Mesothelial cell of epicardium (in vitro differentiated cells): ENCODE measurements at places on chromosomes 12 and 14.

- DNase-seq, result no peak
Observed at GRCh38 chr12:46043972-46044520, 53.7 kb upstream of the SCAF11 start.

DNA sequence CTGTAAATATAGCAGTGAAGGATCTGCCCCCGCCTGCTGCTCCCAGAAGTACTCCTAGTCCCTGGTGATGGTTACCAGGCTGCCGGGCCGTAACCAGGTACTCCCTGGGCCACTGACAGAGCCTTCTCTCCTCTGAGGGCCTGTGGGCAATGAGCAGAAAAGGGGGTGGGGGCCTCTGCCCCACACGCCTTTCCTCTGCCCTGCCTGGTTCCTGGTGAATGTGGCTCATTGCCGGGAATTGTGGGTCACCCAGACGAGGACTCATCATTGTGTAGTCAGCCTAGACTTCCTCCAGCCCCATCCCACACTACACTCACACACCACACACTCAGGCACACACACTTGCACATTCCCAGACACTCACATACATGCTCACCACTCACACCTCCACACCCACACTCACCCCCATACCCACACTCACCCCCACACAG lies 35.7 kb upstream of the ACTN1 start:
- no peak for DNase-seq

DNA sequence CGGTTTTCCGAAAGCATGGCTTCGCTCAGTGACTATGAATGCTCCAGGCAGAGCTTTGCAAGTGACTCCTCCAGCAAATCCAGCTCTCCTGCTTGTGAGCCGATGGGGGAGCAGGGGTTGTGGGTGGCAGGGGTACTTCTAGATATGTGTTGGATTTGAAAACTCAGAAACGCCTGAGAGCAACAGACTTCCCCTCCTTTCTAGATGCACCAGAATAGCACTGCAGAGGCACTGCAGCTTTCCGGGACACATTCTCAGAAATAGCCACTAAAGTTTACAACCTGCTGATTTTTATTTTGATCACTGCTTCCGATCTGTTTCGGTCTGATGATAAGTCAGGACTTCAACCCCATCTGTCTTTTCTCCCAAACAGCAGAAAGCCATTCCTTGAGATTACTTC lies 8.6 kb downstream of the TCP11L2 start:
- DNase-seq, result no peak

- peak; percentile 40 for DNase-seq
Observed at GRCh38 chr12:115504306-115505290, 772.9 kb downstream of the MED13L start.

DNA sequence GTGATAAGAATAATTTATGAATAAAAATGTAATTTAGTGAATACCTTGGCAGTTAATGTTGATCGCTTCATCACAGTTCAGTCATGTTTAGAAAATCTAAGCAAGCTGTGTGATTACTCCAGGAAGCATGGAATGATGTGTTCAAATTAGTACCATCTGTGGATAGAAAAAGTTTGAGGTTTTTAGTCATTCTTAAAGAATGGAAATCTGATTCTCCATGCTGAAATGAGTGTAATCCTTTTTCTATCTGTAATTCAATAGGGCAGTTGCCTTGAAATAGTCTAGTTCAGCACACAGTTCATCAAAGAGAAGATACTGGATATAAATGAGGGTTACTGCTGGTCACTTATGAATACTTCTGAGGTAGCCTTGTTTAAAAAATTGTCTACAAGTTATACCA lies 127.2 kb upstream of the MYF6 start:
- no peak for DNase-seq

DNA sequence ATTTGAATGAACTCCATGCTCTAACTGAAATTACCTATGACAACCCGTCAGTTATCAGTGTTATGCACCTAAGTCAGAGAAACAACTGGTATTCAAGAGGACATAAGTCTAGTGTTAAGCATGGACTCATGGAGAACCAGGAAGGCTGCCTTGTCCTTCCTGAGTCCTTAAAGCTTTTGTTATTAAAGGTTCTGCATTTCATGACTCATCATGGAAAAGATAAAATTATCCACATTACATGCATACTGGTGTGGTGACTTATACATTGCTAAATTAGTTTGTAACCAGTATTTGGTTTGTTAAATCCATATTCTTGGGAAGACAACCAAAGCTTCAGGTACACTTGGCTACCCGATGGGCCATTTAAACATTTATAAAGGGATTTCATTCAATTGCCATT lies 6.5 kb upstream of the OR4E1 start:
- no peak for DNase-seq

- DNase-seq, result no peak
Observed at GRCh38 chr12:62520361-62520760, 53.7 kb downstream of the MON2 start.

DNA sequence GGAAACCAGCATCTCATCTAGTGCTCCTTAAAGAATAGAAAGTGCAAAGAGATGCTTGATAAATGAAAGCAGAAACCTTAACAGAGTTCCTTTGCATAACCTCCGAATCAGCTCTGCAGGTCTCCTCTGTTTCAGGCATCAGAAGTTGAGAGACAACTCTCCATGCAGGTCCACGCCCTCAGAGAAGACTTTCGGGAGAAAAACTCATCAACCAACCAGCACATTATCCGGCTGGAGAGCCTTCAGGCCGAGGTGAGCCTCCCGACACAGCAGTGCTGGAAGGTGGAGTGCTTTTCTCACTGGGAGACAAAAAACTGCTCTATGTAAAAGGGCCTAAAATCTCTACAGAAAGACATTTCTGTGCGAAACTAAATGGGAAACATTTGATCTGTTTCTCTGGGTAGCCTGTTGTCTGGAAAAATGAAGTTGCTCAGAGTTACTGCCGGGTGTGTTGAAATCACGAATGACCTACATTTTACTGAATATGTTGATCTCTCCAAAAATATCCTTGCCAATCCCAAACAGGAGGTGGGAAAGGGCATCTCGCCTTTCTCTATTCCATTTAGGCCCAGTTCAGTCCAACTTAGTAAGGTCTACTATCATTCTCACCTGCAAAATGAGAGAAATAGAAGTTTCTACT lies 54.9 kb downstream of the RAB35 start:
- no peak for DNase-seq

- peak; percentile 21 for DNase-seq
Observed at GRCh38 chr12:67519484-67520433, 128.8 kb upstream of the DYRK2 start.

DNA sequence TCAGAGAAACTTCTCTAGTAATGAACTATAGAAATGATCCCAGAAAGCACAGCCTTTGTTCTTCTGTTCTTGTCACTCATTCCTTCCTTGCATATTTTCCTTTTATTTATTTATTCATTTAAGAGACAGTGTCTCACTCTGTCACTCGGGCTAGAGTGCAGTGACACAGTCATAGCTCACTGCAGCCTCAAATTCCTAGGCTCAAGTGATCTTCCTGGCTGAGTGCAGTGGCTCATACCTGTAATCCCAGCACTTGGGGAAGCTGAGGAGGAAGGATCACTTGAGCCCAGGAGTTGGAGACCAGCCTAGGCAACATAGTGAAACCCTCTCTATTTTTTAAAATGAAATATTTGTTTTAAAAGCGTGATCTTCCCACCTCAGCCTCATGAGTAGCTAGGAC lies 11.5 kb downstream of the TECPR2 start:
- DNase-seq, result no peak

- DNase-seq, result no peak
Observed at GRCh38 chr14:104826861-104827176, 25.9 kb downstream of the ZBTB42 start.

DNA sequence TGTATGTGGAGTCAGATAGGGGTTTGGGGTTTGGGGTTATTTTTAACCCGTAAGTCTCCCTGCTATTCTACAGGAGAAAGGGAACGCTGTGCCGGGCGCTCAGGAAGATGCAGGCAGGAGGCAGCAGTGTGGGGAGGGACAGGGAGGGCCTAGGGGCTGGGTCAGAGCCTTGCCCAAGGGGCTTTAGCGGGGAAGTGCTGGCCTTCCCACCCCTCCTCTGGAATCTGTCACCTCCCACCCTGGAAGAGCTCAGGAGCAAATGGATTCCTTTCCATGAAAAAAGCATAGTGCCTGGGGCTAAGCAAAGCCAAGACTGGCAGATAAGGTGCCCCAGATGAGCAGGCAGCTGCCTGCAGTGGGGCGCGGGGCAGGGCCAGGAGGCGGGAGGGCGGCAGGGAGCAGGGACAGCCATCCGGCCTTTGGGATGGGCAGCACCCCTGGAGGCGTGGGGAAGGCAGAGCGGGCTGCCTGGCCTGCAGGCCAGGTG lies 7.3 kb upstream of the INF2 start:
- DNase-seq, result no peak

GRCh38 chr14:31159682-31160296 lies 47.8 kb downstream of the HECTD1 start:
- DNase-seq, result no peak

- no peak for DNase-seq
Observed at GRCh38 chr14:104632781-104633180, 28.2 kb upstream of the TMEM179 start.

DNA sequence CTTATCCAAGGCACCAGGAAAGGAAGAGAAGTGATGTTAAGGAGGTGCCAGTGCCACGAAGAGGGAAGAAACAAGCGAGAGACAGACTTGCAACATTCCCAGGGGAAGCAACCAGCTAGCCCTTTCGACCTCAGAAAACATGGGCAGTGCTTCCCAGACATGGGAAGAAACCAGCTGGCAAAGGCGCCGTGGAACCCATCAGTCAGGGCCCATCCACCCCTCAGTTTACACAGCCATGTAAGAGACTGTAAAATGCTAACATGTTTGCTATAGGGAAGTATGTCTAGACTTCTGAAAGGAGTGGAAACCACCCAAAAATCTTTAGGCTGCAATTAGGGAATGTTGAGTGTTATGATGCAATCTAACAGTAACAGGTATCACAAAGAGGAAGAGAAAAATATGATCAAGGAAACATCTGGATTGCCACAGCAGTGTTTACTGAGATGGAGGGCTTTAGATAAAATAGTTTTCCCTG lies 26.3 kb downstream of the ANAPC5 start:
- no peak for DNase-seq

DNA sequence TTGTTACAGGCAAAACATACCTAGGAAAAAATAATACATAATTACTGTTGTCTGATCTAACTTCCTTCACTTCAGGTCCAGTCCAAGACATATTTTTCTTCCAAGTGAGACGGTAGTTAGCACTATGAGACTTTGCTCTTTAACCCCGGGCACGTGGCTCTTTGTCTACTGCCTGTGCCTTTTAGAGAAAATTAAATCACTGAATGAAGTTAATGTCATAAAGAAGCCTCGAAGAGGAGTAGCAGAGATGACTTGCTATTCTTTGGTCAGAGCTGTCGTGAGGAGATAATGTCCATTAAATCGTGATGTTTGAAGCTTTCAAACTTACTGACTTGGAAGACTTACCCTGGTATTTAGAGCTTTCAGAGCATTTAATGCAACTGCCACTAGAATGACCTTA lies 8.7 kb downstream of the TESPA1 start:
- no peak for DNase-seq

DNA sequence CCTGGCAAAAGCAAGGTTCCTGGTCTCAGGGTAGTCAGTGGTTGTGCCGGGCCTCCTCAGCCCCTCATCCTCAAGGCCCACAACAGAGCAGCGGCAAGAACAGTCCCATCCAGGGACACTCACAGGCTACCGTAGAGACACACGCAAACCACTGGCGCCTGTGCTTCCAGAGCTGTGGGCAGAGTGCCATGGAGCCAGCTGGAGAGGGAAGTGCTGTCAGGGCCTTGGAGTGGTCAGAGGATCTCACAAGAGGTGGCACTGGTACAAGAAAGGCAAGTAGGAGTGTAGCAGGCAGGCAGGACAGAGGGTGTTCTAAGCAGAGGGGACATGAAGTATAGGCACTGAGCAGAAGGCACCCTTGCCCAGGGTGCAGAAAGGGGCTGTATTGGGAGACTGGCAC lies 34.6 kb downstream of the ANKRD9 start:
- no peak for DNase-seq

GRCh38 chr12:48932878-48933277 lies 7.6 kb upstream of the FKBP11 start:
- DNase-seq, result no peak

GRCh38 chr12:58184212-58184611 lies 242.8 kb downstream of the ATP23 start:
- DNase-seq, result no peak

DNA sequence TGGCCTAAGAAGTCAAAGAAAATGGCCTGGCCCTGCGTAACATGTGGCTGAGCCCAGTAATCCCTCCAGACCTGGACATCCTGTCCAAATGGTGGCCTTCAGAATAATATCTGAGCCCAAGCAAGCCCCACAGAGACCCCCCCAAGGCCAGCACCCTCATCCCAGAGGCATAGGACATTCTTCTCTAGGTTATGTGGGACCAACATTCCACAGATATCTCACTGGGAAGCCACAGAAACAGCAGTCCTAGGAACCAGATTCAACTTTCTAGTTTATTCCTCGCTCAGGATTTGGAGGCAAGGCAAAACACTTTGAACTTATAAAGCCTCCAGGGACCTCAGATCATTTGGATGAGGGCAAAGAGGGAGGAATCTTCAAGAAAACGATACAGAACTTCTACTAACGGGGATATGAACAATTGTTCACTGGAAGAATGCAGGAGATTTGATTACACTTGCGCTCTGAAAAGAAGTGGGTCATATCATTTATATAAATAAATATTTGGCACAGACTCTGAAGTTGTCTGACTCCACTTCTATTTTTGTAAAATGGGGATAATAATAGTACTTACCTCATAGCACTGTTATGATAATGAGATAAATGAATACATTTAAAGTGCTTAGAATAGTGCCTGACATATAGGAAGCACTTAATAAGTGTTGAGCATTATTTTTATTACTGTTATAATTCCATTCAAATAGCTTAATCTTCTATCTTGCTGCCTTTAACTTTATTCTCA lies 171.5 kb downstream of the NUAK1 start:
- DNase-seq, result no peak

- no peak for DNase-seq
Observed at GRCh38 chr12:56484566-56484965, 3.4 kb downstream of the GLS2 start.

DNA sequence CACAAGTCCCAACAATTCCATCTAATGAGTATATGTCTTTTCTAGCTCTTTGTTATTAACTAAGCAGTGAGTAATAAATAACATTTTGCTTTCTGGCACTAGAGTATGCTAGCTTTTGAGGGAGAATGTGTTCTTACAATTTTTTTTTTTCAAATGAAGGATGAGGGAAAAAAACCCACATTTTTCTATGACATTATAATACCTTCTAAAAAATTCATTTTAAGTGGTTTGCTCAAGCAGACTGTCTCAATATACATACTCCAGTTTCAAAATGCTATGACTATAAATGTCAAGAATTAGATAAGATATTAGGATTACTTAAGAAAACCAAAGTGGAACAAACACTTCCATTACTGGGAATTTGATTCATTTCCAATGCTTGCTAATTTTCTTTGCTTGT lies 394.6 kb downstream of the C12orf75 start:
- DNase-seq, result no peak

GRCh38 chr14:73630009-73630780 lies 14.6 kb upstream of the DNAL1 start:
- no peak for DNase-seq

DNA sequence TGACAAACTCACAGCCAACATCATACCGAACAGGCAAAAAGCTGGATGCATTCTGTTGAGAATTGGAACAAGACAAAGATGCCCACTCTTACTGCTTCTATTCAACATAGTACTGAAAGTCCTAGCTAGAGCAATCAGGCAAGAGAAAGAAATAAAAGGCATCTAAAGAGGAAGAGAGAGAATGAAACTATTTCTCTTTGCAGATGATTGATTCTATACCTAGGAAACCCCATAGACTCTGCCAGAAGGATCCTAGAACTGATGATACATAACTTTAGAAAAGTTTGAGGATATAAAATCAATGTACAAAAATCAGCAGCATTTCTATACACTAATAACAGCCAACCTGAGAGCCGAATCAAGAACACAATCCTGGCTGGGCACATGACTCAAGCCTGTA lies 6.1 kb upstream of the ANO6 start:
- DNase-seq, result no peak
